ENCODE measurements at places on chromosomes 16 and 17.
A peak's percentile ranks its signal among the peaks of the same experiment; 100 is the strongest.

GRCh38 chr17:9402590-9403199, 172.9 kb downstream of the STX8 start:
- ATAC-seq: no peak

DNA sequence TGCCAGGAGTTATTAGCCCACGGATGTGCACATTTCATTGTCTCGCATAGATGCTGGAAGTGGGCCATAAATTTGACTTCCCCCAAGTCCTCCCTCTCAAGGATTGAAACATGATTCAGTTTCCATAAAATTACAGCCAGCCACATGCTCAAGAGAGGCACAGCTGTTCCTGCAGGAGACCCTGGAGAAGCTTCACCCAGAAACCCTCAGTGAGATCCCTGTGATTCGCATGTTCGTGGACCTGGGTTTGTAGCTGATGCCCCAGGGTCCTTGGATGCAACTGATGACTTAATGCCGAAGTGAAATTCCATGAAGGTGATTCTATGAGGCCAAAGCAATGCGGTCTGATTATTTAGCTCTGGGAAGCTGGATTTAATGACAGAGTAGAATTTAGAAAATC, 24.7 kb upstream of the AQP8 start:
- no peak for ATAC-seq

- no peak for ATAC-seq
Observed at GRCh38 chr16:11742093-11742535, 543 bp downstream of the TXNDC11 start.

DNA sequence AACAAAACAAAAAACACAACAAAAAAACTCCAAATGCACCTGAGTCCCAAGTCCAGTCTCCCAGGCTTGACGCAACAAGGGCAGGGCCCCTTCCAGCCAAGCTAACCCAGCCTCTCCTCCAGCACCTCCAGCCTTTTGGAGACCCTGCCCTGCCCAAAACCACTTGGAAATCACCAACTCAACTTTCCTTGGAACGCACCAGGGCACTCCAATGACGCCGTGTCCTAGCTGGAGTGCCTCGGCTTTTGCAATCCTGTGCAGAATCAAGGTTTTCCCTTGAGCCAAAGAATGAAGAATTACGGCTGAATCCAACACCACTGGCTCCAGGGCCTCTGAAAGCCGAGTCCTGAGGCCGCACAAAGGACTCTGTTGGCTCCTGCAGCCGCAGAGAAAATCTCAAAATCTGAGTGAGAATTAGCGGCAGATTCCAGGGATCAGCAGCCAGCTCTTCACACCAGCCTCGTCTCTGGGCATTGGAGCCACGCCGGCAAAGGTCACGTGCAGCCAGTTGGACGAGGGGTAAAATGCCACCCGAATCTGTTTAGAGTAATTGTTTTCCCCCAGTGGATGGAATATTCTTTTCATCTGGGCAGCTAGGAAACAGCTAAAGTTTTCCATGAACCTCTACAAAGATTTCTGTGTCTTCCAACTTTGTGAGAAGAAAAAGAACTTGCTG, 9.7 kb upstream of the BAIAP2 start:
- peak; percentile 16 for ATAC-seq

- no peak for ATAC-seq
Observed at GRCh38 chr17:16298140-16298662, 55.1 kb downstream of the CENPV start.

GRCh38 chr16:3734758-3735221, 17.5 kb upstream of the TRAP1 start:
- ATAC-seq: no peak

GRCh38 chr16:3590736-3591435, 13.7 kb upstream of the NLRC3 start:
- no peak for ATAC-seq

DNA sequence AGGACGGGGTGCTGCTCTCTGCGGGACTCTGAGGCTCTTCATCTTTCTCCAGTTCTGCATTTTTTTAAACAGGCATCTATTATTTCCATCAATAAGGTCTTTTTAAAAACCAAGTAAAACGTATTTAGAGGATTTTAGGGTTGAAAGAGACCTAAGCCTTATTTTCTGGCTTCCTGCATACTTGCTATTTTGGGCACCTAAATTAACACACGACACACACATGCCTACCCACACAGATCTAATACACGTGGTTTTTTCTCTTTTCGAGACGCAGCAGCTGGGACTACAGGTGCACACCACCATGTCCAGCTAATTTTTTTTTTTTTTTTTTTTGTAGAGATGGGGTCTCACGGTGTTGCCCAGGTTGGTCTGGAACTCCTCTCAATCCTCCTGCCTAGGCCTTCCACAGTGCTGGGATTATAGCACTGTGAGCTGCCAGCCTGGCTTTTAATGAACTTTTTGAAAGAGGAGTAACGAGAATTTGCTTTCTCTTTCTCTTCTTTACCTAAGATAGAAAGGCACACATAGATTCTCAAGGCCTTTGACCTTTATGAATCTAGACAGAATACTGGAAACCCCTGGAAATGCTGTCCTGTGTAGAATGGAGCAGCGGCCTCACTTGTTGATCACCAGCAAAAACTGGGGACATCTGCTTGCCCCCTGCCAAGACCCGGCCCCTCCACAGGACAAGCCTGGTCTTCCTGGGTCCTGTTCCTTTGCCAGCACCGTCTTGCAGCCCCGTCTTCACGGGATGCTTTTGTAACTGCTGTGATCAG, 13.8 kb downstream of the DNAAF8 start:
- no peak for ATAC-seq

DNA sequence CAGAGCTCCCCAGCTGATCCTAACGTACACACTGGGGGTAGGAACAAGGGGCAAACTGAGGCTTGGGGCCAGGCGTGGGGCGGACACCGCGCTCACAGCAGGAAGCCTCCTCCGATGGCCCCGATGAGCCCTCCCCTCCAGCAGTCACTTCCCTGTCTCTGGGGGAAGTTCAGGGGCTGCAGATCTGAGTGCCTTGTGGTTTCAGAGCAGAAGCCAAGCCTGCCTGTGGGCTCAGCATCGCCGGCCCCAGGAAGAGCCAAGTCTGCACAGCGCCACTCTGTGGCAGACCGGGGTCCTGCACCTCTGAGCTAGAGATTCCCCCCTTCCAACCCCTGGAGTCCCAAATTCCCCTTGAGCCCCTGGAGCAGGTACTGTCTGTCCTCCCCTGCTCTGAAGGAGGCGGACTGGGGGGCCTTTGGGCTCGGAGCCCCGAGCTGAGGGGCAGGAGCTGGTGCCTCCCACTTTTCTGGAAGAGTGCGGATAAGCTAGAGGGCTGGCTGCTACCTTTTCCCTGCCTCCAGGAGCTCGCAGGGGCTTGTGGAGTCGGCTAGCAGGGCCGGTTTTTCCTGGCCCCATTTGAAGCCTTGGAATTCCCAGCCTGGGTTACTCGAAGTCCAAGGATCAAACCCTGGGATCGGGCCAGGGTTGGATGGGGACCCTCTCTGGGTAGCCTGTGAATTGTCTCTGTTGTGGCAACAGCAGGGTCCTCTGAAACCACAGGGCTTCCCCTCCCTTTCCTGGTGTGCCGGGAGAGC, 2.9 kb downstream of the GSE1 start:
- ATAC-seq: peak; percentile 9

DNA sequence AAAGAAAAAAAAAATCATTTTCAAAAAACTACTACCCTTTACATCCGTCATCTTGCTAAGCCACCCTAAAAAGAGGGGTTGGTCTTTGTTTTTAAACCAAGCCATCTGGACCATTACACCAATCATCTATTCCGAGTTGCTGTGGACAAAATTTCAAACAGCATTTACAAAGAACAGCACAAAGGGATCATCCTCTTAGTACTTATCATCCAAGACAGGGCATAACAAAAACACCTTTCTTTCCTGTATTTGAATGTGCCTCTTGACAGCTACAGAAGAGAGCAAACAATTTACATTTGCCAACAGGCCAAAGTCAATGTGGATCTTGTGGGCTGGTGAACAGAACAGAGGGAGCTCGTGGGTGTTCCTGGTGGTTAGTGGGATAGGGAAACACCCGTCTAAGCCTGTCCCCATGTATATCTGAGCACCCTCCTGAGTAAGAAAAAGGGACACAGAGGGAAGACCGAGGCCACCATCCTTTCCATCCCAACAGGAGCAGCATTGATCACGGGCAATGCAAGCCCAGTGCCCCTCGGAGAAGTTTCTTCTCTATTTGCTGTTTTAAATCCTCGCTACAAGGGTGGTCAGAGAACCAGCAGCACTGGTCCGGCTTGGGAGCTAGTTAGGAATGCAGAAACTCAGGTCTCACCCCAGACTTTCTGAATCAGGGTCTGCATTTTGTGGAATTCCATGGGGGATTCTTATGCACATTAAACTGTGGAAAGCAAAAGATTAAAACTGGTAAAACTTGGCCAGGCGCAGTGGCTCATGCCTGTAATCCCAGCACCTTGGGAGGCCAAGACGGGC, 1.9 kb downstream of the SLC39A11 start:
- ATAC-seq: no peak

- ATAC-seq: no peak
Observed at GRCh38 chr17:57918017-57918895, 37.0 kb downstream of the CUEDC1 start.

- no peak for ATAC-seq
Observed at GRCh38 chr16:72458035-72458434, 286.1 kb upstream of the PMFBP1 start.

GRCh38 chr16:56667581-56668571, at the start of gene MT1G:
Gene MT1G, minus strand, starts transcription at chr16:56668065. Its CDS starts 72 bp downstream, at chr16:56667993.
- ATAC-seq: peak; percentile 73

- ATAC-seq: peak; percentile 58
Observed at GRCh38 chr17:73343168-73343634, 31.4 kb upstream of the CDC42EP4 start.

- no peak for ATAC-seq
Observed at GRCh38 chr17:8859027-8859803, 8.3 kb downstream of the PIK3R6 start.

GRCh38 chr16:52964290-52964689, 88.4 kb downstream of the CHD9NB start:
- no peak for ATAC-seq

DNA sequence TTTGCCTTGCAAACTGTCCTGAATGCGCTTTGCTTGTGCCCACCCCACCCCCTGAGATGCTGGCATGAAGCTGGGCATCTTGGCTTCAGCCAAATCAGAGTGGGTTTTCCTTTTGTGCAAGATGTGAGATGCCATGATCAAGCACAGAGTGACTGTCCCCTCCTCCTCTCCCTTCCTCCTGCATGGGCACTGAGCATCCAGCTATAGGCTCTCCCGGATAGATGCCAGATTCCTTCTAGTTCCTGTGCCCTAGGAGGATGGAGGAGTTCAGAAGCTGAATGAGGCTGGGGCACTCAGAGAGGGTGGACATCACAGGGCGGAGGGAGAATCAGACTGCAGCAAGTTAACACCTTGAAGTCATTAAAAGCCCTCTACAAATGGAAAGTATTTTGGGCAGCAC, 384.1 kb upstream of the CCL2 start:
- ATAC-seq: no peak

DNA sequence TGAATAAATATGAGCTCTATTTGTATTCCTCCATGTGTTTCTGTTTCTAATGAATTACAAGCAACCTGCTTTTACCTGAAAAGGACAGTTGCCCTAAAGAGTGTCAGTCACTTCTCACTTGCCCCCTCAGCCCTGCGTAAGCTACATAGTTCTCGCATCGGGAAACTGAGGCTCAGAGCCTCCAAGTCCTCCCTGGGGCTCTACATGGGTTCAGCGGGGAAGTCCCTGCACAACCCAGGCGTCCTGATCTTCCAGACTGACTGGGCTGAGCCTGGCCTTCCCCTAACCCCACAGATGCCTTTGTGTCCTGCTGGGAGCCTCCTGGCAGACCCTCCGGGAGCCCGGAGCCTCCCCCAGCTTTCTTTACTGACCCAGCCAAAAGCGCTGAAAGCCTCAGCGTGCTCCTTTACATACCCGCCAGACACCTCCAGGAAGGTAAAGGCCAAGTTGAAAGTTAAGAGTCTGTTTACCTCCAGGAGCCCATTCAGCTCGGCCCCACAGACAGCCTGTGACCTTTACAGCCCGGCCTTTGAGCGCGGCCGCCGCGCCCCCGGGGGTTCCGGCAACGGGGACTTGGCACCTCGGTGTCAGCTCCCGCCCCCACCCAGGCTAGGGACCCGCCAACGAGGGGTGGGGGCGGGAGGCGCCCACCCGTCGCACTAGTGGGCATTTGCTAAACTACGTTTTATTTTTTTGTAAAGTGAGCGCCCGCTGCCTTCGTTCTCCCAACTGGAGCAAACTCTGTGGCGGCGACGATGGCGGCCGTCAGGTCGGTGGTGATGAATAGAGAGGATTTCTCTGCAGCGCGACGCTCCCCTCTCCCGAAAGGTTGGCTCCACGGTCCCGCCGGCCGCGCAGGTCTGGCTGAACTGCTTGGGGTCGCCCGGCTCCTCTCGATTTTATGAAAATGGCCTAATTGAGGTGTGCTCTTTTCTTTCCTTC, 4.4 kb upstream of the HOXB13 start:
- ATAC-seq: no peak

GRCh38 chr17:82718986-82719685, 2.6 kb downstream of the FN3KRP start:
- ATAC-seq: no peak

- no peak for ATAC-seq
Observed at GRCh38 chr16:820748-821147, 20.2 kb upstream of the GNG13 start.

DNA sequence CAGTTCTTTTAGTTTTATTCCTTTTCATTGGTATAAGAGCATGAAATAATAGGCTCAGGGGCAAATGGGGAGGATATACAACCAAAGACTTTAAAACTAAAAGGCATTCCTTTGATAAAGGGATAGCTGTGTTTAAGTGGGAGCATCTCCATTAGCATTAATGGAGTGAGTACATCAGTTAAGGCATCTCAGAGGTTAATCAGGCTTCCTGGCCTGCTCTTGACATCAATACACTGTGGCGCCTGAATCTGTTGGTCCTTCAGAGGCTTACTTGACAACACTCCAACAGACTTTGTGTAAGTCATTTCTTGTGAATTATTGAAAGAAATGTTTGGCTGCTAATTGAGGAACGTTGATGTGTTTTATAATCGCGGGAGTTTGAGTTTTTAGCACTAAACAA, 230.7 kb downstream of the BCAS3 start:
- ATAC-seq: no peak

- ATAC-seq: no peak
Observed at GRCh38 chr16:69544088-69544487, 21.7 kb upstream of the NFAT5 start.

DNA sequence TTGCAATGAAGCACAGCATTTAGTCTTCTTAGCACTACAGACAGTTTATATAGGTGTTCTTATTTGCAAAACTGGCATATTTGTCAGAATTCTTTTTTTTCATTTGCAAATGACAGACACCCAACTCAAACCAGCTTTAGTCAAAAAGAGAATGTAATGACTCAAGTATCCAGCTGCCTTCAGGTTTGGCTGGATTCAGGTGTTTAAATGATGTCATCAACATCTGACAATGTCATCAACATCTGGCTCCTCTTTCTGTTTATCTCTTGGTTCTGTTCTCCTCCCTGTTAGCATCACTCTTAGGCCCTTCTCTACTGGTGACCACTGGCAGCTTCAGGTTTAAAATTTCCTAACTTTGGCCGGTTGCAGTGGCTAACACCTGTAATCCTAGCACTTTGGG, 18.9 kb downstream of the TMC5 start:
- no peak for ATAC-seq

- no peak for ATAC-seq
Observed at GRCh38 chr16:67412294-67412693, 4.0 kb downstream of the ZDHHC1 start.
